Hematopoietic multipotent progenitor cell treated with erythropoietin and hydrocortisone succinate and interleukin-3 and kit ligand, for 15 days (in vitro differentiated cells): ENCODE measurements at places on chromosomes 16 and 17.

- no peak for DNase-seq
These were observed 37.9 kb downstream of the LYRM1 start for GRCh38 chr16:20938426-20938825.

DNA sequence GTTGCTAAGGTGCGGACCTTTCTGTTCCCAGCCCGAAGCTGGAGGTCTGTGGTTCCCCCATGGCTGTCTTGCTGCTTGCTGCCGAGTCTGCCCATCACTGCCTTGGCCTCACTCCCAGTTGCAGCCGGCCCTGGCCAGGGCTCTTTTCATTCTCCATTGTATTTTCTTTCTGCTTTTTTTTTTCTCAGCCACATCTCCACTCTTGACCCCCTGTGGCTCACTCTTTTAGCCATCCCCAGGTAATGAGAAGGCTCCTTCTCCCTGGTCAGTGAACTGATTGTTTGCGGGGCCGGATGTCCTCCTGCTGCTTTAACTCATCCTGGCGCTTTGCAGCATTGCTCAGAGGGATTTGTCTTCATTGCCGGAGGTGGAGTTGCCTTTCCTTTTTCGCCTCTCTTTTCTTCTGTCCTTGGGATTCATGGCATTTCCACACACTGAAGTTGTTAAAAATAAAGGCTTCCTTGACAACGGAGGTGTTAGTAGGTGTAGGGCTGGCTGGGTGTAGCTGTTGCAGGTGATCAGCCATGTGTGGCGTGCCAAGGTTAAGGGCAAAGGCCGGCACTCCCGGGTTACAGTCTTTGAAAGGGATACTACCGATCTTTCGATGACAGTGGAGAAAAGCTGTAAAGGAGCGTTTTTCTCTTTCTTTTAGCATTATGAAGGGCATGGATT lies 34.1 kb downstream of the MAP2K6 start:
- no peak for DNase-seq

DNA sequence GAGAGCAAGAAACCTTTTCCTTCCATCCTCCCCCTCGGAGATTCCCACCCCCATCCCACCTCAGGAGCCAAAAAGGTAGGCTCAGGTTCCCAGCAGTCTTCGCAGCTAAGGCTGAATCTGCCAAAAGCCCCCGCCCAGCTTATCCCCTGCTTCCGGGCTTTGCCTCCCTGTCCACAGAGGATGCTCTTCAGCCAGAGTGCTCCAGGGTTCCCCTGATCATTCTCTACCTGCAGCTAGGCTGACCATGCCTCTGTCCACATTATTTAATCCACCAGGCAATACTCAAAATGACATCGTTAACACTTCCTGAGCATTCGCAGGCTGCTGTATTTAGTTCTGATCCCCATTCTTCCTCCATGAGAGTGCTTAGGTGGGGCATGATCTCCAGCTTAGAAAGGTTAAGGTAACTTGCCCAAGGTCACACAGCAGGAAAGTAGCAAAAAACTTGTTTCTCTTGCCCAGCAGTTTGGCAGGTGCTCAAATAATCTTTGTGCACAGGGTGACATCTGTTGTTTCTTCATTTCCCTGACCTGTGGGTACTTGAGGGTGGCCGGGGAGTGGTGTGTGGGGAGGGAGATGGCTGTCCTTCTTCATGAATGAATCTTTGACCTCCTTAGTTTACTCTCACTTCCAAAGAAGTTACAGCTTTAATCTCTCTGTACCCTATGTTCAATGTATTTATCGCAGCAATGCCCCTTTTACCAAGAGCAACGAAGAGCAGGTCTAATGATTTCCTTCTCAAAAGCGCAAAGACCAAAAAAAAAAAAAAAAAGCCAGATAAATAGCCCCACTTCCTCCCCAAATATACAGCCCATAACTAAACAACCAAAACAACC lies 848 bp upstream of the TBKBP1 start:
- no peak for DNase-seq

DNA sequence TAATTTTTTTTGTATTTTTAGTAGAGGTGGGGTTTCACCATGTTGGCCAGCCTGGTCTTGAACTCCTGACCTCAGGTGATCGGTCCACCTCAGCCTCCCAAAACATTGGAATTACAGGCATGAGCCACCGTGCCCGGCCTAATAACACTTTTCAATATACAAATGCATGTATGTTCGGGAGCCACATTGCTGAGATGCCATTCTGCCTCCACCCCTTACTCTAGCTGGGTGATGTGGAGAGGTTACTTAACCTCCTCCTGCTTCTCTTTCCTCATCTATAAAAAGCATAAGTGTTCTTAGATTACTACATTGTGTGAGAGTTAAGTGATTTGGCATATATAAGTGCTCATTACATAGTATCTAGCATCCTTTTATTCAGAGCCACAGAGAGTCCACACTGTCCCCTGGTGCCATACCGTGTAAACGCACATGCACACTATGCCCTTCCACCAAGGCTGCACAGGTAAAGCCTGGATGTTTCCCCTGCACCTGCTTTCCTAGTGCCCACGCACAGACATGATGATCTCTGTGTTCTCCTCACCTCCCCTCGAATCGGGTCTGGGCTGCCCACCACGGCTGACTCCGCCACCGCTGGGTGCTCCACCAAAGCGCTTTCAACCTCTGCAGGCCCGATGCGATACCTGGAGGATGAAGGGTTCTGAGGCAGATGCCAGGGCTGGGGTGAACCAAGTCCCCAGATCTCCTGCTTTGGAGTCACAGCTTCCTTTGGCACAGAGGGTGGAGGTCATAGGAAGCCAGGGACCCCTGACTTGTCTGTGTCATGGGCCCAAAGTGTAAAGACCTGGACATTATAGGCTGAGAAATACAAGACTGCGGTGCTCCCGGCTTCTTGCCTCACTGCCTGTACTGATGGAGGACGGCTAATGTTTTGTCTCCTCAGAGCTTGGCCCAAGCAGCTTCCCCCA lies 49.0 kb upstream of the ACSM2B start:
- DNase-seq, result no peak

- DNase-seq, result no peak
These were observed 4.5 kb upstream of the SAMD14 start for GRCh38 chr17:50134206-50135110.

GRCh38 chr16:89297156-89297874 lies 79.8 kb downstream of the ZNF778 start:
- DNase-seq, result no peak

DNA sequence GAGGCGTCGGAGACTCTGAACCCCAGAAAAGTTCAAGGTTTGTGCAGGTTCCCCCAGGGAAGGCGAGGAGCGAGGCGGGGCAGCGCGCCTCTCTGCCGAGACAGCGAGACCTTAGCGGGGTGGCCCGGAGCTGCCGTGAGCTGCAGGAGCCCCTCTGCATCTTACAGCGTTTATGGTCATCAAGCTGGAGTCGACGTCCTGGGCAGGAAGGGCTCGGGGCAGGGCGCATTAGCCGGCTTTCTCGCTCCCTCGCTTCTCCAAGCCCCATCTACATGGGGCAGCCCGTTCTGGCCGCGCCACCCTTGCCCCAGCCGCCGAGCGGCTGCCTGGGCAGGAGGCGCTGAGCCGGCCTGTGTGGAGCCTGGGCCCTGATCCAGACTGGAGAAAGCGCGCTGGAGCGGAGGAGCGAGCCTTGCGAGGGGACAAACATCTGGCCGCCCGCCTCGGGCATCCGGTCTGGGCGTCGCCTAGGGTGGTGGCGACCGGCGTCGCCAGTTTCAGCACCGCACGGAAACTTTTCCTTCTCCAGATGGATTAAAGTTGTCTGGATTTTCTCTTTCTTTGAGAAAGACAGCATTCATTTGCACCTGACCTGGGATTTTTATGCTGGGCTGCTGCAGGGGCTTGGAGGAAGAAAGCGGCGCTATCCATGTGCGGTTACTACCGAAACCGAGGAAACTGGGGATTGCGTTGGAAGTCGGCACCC lies 750 bp downstream of the TMEM132E start:
- no peak for DNase-seq

- DNase-seq, result no peak
These were observed 397 bp downstream of the CDC42EP4 start for GRCh38 chr17:73311428-73311780.

DNA sequence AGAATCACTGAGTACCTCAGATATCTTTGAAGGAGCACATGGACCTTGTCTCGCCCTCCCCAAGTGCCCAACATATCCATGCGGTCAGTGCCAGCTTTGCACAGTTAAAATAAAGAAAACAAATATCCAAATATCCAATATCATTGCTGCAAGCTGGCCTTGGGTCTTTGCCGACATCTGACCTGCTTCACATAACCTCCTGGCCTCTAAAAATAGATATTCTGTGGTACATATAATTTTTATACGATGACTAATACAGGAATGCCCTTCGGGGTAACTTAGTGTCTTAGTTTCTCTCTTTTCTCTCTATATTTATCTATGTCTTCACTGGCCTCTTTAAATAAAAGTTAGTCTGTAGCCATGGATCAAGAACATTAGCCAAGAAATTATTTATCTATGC lies 67.8 kb downstream of the MAF start:
- no peak for DNase-seq

GRCh38 chr17:74525465-74525725 lies 5.9 kb downstream of the CD300LB start:
- no peak for DNase-seq

GRCh38 chr16:82366462-82366861 lies 196.4 kb upstream of the MPHOSPH6 start:
- DNase-seq, result no peak

DNA sequence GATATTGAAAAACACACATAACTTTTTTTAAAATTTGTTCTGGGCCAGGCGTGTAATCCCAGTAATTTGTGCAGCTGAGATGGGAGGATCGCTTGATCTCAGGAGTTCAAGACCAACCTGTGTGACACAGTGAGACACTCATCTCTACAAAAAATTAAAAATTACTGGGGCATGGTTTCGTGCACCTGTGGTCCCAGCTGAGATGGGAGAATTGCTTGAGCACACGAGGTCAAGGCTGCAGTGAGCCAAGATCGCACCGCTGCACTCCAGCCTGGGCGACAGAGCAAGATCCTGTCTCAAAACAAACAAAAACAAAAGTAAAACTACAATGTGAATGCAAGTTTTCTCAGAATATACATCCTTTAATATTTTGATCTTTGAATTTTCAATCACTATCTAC lies 15.1 kb downstream of the C16orf54 start:
- no peak for DNase-seq

DNA sequence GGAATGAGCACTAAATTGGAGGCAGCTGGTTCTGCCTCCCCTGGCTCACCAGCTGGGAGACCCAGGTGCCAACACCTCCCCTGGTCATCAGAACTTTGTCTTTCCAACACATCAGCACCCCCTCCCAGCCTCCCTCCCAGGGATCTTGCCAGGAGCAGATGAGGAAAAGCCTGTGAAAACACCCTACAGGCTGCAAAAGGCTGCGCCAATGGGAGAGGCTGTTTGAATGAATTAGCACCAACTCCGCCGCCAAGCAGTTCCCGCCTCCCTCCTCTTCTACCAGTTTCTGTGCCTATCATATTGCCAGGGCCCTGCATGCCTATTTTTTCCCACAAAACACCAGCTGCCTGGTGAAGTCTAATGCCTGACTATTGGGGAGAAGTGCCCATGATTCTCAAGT lies 137.0 kb downstream of the AIPL1 start:
- no peak for DNase-seq
